Activated CD4-positive, alpha-beta T cell treated with anti-CD3 and anti-CD28 coated beads, Interleukin-2, Interleukin-4, amounts not matched to agents 100 ng/mL and 50 ng/mL, durations not matched to agents 16 hours and 8 hours (primary cell): ENCODE measurements at places on chromosomes 13 and 19.

DNA sequence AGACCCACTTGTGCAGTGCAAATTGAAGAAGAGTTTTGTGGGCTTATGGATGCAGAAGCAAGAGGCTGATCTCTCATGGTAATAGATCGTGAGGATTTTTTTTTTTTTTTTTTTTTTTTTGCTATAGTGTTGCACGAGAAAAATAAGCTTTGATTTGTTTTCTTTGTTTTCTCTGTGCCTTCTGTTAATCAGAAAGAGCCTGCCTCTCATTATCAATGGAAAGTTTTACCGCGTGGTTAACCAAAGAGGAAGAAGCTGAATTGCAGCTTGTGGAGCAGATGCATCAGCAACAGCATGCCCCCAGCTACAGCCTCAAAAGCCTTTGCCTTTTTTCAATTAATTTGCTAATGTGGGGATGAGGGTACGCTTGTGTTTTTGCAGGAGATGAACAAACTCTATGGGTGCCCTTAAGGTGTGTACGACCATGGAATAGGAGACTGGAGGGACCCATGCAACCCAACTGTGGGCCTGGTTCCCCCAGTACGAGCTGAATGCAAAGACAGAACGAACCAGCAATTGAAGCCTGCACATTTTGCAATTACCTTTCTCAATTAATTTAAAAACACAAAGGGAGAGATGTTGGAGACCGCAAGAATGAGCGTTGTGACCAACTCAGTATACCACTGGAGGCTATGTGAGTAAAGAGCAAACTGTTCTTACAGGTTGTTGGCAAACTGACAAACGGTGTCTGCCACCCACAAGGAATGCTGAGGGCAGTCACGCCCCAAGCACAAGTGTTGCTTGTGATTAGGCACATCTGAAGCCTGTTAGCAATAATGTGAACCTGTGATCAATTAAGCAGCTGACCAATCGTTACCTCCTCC is 58.6 kb upstream of the SPRY2 start:
- peak; percentile 31 for DNase-seq

GRCh38 chr13:30743319-30744055 is 8.1 kb downstream of the ALOX5AP start:
- DNase-seq, result no peak

GRCh38 chr13:97212004-97212403 is 10.1 kb upstream of the MBNL2 start:
- no peak for DNase-seq

GRCh38 chr19:45820413-45821102 is 5.5 kb upstream of the RSPH6A start:
- no peak for DNase-seq

DNA sequence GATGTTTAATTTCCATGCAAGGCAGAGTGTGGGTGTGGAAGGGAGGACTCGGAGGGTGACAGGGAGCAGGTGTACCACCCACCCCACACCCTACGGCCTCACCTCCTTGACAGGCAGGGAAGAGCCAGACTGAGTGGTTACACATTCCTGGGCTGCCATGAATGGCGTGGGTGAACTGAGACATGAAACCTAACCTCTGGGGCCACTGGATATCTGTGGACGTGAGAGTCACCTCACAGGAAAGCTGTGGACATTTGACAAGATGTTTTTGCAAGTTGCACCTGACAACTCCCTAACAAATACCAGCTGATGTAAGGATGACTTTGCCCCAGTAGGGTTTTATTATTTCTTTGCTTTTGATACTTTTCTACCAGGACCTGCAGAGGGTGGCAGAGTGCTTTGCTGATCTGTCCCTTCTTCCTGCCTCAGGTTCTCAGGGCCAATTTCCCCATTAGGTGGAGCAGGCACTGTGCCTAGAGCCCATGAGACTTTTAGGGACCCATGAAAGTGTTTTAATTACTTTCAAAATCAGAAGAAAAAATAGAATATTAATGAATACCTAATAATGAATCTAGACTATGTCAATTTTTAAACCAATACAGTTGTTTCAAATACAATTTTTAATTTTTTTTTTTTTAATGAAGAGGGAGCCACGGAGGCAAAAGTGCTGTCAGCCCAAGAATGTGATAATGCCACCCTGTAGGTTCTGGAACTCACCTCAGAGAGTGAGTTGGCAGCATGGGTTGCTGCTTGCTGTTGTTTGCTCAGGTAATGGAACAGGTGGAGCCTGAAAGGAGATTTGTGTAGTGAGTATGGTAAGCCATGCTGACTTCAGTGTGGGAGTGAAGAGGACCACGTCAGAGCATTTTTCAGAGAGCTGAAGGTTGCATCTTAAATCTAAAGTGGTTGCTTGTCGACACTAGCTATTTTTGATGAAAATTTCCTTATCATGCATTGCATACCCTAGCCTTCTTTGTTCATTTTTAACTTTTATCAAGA is 58.0 kb upstream of the CYSLTR2 start:
- peak; percentile 65 for DNase-seq

DNA sequence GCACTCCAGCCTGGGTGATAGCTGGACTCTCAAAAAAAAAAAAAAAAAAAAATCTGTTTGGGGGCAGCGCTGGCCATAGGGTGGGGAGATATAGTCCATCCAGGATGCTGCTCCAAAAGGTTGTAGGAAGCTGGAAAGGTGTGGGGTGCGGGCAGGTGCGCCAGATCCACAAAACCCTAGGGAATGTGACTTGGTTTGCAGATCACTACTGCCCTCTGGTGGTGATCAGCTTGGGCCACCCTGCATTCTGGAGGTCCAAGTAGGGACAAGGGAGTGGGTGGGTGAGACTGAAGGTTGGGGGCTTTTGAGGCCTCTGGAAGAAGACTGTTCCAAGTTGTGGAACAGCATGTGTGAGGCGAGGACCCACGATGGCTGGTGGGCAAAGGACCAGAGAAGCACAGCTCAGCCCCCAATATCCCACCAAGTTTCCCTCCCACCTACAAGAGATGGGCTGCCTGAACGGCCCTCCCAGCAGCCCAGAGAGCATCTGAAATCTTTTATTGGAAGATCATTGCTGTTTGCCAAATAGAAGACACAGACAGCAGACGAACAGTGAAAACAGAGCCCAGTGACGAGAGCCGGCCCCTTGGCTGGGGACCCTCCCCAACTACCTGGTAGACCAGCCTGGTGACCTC is 10.4 kb upstream of the TYK2 start:
- DNase-seq, result peak; percentile 68

GRCh38 chr19:46387713-46388130 is 25.6 kb downstream of the CCDC8 start:
- no peak for DNase-seq

GRCh38 chr13:43981091-43981490 is 101.4 kb downstream of the LACC1 start:
- no peak for DNase-seq

GRCh38 chr13:101139081-101139480 is 277.2 kb downstream of the NALCN start:
- no peak for DNase-seq

- peak; percentile 50 for DNase-seq
Observed at GRCh38 chr19:50341091-50341564, 12.0 kb upstream of the KCNC3 start.

DNA sequence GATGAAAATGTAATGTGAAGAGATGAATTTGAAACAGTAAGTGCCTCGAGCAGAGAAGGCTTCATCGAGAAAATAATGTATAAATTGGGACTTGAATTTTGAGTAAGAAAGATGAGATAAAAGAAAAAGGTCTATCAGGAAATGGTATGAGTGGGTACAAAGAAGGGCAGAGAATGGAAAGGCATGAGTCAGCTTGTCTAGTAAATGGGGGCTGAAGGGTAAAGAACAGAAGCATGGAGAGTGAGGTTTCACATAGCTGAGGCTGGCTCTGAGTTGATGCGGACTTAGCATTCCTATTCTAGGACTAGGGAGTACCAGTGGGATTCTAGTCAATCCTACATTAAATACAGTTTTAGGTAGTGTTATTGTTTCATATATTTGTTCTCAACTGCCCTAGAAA is 85.8 kb downstream of the ZC3H13 start:
- DNase-seq, result no peak

DNA sequence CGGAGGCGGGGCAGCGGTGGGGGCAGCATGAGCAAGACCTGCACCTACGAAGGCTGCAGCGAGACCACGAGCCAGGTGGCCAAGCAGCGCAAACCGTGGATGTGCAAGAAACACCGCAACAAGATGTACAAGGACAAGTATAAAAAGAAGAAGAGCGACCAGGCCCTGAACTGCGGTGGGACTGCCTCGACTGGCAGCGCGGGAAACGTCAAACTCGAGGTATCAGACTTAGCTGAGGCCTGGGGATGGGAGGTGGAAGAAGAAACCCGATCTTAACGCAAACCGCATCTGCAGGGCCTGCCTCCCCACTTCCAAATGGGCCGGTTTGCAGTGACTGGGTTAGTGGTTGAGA is 693 bp downstream of the RFXAP start:
- peak; percentile 38 for DNase-seq

- DNase-seq, result no peak
Observed at GRCh38 chr19:15775249-15775648, 12.2 kb upstream of the OR10H5 start.

DNA sequence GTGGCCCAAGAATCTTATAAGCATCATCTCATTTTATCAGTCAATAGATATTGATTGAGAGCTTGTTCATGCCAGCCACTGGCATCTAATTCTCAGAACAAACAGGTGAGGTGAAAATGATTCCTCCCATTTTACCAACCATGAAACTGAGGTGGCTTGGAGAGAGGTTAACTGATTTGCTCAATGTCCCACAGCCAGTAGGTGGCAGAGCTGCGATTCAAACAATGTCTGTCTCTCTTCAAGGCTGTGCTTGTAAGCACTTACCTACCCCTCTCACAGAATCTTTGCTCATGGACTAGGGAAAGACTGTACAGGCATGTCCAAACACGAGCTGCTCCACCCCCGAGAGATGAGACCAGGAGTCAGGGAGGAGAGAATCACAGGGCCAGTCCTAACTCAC is 21.5 kb upstream of the GSX1 start:
- peak; percentile 38 for DNase-seq

- no peak for DNase-seq
Observed at GRCh38 chr19:12278713-12279112, 16.0 kb downstream of the ZNF44 start.

- DNase-seq, result no peak
Observed at GRCh38 chr13:79549355-79550106, 68.6 kb downstream of the NDFIP2 start.

- DNase-seq, result no peak
Observed at GRCh38 chr19:45275370-45275971, 24.4 kb downstream of the MARK4 start.

GRCh38 chr19:996051-996838 is 4.0 kb upstream of the GRIN3B start:
- peak; percentile 37 for DNase-seq

DNA sequence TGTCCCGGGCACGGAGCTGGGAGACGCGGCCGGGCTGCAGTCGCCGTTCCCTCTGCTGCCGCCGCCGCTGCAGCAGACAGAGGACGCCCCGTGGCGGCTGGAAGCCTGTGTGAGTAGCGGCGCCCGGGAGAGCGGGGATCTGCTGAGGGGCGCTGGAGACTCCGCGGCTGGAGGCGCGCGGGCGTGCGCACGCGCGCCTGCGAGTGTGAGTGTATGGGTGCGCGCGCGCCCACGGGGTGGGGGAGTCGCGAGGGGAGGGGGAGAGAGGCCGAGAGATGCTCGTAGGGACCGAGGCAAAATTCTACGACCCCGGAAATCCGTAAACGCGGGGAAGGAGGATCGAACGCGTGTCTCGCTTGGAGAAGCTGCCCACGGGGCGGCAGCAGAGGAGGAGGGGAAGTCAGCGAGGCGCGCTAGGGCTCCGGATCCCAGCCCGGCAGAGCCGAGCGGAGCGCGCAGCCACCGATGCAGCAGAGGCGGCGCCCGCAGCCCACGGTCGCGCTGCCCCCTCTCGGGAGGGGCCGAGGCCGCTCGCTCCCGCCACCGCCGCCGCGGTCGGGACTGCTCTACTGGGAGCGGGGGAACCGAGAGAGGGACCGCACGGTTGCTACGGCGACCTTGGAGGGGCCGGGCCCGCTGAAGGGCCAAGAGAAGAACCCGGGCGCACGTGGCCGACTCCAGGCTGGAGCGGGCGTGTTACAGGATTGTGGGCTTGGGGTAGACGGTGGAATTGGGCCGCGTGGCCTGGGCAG is at the start of gene ENOX1:
Gene ENOX1 (minus strand): TSS at position 207 of the 752 bp plus-strand sequence.
- peak; percentile 24 for DNase-seq

- no peak for DNase-seq
Observed at GRCh38 chr19:31975461-31975860, 369.9 kb upstream of the ZNF507 start.

GRCh38 chr13:79989217-79989661 is 351.7 kb downstream of the SPRY2 start:
- no peak for DNase-seq

GRCh38 chr13:113947311-113948033 is 26.4 kb downstream of the C13orf46 start:
- DNase-seq, result no peak

DNA sequence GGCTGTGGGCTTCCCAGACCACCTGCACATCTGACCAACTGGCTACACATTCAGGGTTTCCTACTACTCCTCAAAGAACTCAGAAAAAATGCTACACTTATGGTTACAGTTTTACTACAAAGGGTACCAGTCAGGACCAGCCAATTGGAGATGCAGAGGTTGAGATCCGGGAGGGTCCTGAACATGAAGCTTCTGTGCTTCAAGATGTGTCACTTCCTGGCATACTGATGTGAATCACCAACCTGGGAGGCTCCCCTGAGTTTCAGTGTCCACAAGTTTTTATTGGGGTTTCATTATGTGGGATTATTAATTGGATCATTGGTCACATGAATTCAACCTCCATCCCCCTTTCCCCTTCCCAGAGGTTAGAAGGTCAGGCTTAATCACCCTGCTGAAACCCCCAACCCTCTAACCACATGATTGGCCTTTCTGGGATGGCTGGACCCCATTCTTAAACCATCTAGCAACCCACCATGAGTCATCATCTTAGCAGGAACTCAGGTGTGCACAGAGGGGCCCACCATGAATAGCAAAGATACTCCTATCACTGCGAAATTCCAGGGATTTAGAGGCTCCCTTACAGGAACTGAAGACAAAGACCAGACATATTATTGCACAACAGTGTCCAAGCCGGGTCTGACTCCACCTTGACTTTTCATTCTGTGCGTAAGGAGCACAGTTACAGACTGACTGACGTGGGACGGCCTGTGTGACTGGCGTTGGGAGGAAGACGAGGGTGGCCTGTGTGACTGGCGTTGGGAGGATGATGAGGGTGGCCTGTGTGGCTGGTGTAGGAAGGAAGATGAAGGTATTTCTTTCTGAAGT is 90.7 kb downstream of the ATP8A2 start:
- DNase-seq, result no peak

DNA sequence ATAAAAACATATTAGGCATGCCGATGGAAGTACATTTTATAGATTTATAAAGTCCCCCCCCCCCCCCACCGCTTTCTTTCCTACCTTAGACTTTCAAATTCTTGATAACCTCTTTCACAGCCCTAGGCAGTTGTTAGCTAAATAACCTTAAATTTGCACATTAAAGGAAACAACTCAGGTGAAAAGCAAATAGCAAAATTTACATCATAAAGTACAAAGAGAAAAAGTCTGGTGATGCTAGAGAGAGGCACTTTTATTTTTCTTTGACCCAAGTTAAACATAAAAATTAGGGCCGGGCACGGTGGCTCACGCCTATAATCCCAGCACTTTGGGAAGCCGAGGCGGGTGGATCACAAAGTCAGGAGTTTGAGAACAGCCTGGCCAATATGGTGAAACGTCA is 15.0 kb upstream of the UBAC2 start:
- DNase-seq, result no peak
